ENCODE measurements at places on chromosomes 11 and 22. TPM values are rescaled to one million over a fixed set of nuclear protein-coding genes. Genes with fewer than 3 reads are reported as not detected.

PLAAT4 gene
- not detected for total RNA-seq

TPBGL gene
- total RNA-seq: not detected

DNA sequence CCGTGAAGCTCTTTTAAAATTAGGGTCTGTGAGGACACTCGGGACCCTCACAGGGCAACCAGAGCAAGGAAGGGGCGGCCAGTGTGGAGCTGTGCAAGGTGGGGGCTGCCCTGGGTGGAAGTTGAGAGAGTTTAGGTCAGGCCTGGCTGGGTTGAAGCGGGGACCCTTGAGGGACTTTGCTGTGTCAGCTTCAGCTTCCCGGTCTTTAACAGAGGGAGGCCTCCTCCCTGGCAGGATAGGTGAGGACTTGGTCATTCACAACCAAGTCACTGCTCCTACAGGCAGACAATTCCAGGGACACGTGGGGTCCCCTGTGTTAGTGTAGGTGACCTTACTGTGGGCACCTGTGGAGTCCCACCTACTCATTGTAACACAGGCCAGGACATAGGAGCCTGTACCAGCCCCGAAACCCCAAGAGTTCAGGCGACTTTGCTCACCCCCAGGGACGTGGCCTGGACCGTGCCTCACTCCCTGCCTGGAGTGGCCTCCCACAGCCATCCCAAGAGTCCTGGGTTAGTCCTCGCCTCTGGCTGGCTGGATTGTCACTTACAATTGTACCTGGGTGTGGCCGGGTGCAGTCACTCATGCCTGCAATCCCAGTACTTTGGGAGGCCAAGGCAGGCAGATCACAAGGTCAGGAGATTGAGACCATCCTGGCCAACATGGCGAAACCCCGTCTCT, 18.8 kb upstream of the ARHGAP8 start:
- no peak for DNase-seq

PNPLA3 gene
- total RNA-seq: 0.52 TPM

GRCh38 chr11:6607190-6607795, 3.7 kb downstream of the ILK start:
- DNase-seq: no peak

- DNase-seq: no peak
These were observed 16.0 kb upstream of the PHLDA2 start for GRCh38 chr11:2945031-2945756.

- DNase-seq: no peak
These were observed at the start of gene OR8G5 for GRCh38 chr11:124256076-124256475. OR8G5 (plus strand) TSS chr11:124256376; CDS start chr11:124264932, 8,556 bp downstream.

TUBA8 gene
- 0.45 TPM for total RNA-seq

PITPNM1 gene
- total RNA-seq: 24.5 TPM

All from NCI-H460 (cell line).